Activated T-helper 1 cell treated with anti-CD3 and anti-CD28 coated beads, Interleukin-2, amount 50 U/mL, for 16 hours (primary cell): ENCODE measurements at places on chromosomes 5 and 9.

- DNase-seq = no peak
Observed at GRCh38 chr5:153485641-153486040, 4.8 kb upstream of the GRIA1 start.

- DNase-seq = no peak
Observed at GRCh38 chr5:154194345-154195329, 4.1 kb downstream of the GALNT10 start.

GRCh38 chr9:89185980-89186379 lies 7.4 kb upstream of the SHC3 start:
- DNase-seq = no peak

GRCh38 chr9:34070606-34071324 lies 22.1 kb upstream of the UBAP2 start:
- no peak for DNase-seq

- no peak for DNase-seq
Observed at GRCh38 chr9:127714951-127715469, 453 bp downstream of the PTRH1 start.

GRCh38 chr9:78486661-78487060 lies 189.7 kb downstream of the PSAT1 start:
- DNase-seq = no peak

- no peak for DNase-seq
Observed at GRCh38 chr5:37478121-37478894, 99.2 kb downstream of the WDR70 start.

GRCh38 chr9:119794836-119795235 lies 425.6 kb upstream of the BRINP1 start:
- no peak for DNase-seq

DNA sequence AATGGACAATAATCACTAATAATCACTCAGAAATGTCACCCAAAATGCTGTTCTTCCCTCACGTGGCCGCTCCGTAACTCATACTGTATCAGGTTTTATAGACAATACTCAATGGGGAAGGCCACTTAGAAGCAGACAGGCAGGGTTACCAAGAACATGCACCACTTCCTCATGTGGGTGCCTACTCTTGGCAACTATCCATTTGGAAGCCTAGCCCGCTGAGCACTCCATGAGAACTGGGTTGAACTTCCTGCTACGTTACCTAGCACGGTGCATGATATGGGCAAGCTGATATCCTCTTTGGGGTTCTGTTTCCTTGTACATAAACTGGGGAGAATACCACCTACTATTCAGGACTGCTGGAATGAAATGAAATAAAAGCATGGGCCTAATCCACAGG lies 14.3 kb downstream of the DAP start:
- DNase-seq = no peak

GRCh38 chr5:39266442-39266841 lies 47.1 kb upstream of the FYB1 start:
- DNase-seq = no peak
